Stimulated activated CD4-positive, alpha-beta T cell treated with anti-CD3 and anti-CD28 coated beads, Interleukin-4, amount 100 ng/mL, for 1 hour (primary cell): ENCODE measurements at places on chromosomes 5 and 9.
A peak's percentile ranks its signal among the peaks of the same experiment; 100 is the strongest.

- DNase-seq, result no peak
Observed at GRCh38 chr5:54868511-54869483, 116.6 kb downstream of the ESM1 start.

- DNase-seq, result no peak
Observed at GRCh38 chr9:130780865-130781504, 54.1 kb upstream of the ABL1 start.

- DNase-seq, result no peak
Observed at GRCh38 chr5:93189707-93190120, 391.3 kb downstream of the NR2F1-AS1 start.

- no peak for DNase-seq
Observed at GRCh38 chr5:35776757-35777156, 79.9 kb upstream of the IL7R start.

GRCh38 chr5:160969645-160970044, 117.6 kb upstream of the ATP10B start:
- DNase-seq, result no peak

DNA sequence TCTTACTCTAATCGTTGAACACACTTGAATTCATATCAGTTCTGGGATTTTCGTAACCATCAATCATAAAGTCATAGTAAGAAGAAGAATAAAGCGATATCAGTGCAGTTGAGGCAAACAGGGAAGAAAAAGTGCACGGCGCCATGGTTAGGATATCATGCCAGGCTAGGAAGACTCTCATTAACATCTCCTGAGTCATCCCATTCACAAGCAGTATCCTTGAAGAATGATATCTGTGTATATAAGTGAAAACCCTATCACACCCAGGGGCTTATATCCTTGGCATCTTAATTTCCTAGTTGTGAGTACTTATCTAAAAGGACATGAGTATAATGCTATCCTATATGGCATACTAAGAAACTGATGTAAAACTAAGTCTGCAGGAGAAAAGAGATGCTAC, 38.6 kb downstream of the NFIB start:
- no peak for DNase-seq

GRCh38 chr9:89448381-89448780, 49.5 kb downstream of the SEMA4D start:
- peak; percentile 54 for DNase-seq

DNA sequence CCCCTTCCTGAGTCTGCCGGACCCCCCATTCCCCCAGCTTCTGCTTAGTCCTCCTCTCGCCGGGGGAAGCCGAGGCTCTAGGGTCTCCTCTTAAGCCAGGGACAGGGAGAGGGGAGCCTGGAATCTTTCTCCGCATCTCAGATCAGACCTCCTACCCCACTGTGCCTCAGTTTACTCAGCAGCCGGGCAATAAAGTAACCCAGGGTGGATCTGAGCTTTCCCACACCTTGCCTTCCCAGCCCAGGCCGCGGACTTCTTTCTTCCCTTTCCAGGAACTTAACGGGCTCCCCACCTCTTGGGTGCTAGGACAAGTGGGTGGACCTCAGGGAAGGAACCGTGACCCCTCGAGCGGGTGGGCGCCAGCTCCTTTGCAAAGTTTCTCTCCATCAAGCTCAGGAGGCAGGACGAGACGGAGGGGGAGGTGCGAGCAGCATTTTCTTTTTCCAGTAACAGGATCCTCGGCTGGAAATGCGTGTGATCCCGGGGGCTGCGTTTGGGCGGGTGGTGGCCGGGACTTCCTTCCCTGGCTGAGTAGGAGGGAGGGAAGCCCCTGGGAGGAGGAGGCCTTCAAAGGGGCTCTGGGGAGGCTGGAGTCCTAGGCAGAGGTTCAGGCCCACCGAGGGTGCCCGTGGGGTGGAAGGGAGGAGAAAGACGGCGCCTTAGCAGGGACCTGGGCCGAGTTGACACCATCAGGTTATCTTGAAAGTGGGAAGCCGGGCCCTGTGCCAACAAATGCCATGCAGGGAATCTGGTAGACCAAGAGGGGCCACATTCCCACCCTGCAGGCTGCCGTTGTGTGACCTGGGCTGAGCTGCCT, 795 bp downstream of the DAB2IP start:
- no peak for DNase-seq

DNA sequence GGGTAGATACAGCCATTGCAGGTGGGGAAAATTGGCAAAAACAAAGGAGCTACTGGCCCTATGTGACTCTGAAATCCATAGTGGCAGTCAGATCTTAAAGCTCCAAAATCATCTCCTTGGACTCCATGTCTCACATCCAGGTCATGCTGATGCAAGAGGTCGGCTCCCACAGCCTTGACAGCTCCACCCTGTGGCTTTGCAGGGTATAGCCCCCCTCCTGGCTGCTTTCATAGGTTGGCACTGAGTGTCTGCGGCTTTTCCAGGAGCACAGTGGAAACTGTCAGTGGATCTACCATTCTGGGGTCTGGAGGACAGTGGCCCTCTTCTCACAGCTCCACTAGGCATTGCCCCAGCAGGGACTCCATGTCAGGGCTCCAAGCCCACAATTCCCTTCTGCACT, 1190.1 kb downstream of the CDH12 start:
- no peak for DNase-seq

- no peak for DNase-seq
Observed at GRCh38 chr9:89051421-89052025, 60.3 kb downstream of the S1PR3 start.

GRCh38 chr9:88922091-88922490, 69.2 kb upstream of the S1PR3 start:
- DNase-seq, result peak; percentile 17

DNA sequence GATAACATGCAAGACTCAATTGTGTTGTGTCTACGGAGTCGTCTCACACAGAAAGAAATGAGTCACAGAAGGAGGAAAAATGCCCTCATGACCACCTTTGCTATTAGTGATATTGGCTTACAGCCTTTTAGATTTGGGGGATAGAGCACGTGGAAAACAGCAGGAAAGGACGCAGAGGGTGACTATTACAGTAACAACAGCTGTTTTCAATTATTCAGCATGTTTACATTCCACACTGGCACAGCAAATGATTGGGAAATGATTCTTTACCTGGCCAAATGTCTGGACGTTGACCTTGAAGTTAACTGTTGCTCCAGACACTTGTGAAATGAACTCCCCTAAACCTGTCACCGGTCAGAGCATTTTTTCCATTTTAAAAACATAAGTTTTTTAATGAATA, 46.8 kb downstream of the APTX start:
- no peak for DNase-seq

DNA sequence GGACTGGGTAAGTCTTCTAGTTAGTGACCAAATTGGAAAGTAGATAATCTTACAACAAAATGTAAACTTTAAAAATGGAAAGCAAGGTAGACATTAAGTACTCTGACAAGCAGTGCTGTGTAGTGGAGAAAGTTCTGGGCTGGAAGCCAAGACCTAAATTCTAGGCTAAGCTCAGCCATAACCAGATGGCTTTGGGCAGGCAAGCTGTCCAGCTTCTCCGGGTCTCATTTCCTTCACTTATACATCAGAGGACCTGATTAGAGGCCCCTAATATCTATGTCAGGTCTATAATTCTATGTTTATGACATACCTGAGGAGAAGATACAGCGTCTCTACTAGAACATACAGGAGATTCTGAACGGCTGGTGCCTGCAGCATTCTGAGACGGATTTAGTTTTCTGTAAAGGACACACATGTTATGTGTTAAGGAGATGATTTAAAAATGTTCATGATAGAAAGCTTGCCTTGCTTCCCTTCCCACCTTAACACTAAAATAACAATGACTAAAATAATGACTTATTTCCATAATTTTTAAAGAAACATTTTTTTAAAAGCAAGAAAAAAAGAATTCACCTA, 61.2 kb downstream of the ELL2 start:
- no peak for DNase-seq

- DNase-seq, result no peak
Observed at GRCh38 chr5:168174376-168174775, 117.1 kb upstream of the WWC1 start.
